ENCODE measurements at places on chromosomes 11 and 22.

DNA sequence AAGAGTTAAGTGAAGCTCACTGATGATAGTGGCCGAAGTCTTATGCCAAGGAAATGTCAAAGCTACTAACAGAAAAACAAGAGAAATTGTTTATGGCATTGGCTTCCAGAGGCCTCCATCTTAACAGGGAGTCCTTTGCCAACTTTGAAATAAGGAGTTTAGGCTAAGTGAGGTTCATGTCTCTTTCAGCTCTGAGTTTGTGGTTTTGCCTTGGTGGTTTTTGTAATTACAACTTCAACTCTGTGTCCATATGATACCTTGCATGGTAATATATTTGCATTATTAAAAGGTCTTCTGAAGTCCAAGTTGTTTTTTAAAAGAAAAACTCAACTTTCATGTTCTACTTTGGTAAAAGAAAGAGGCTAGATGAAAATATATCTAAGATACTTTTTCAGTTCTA is 31.4 kb upstream of the ANO5 start:
- no peak for DNase-seq

GRCh38 chr22:50206599-50206998 is 5.8 kb downstream of the SELENOO start:
- DNase-seq: no peak

DNA sequence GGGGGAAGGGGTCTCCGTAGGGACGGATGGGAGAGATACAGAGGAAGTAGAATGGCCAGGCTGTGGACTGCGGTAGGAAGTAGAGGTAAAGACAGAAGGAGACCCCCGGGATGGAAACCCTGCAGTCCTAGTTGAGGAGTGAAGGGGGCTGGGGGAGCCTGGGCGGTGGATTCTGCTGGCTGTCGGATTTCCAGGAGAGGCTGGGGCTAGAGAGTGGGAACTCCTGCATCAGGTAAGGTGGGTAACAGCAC is 727 bp upstream of the SCARF2 start:
- no peak for DNase-seq

- no peak for DNase-seq
Measured at GRCh38 chr11:35122308-35122707, 16.7 kb upstream of the CD44 start.

- no peak for DNase-seq
Measured at GRCh38 chr11:10499452-10499851, 41.5 kb downstream of the RNF141 start.

GRCh38 chr11:92511522-92512203 is 287.0 kb downstream of the FAT3 start:
- no peak for DNase-seq

- DNase-seq: peak; percentile 56
Measured at GRCh38 chr22:22111267-22111751, 128.7 kb upstream of the TOP3B start.

DNA sequence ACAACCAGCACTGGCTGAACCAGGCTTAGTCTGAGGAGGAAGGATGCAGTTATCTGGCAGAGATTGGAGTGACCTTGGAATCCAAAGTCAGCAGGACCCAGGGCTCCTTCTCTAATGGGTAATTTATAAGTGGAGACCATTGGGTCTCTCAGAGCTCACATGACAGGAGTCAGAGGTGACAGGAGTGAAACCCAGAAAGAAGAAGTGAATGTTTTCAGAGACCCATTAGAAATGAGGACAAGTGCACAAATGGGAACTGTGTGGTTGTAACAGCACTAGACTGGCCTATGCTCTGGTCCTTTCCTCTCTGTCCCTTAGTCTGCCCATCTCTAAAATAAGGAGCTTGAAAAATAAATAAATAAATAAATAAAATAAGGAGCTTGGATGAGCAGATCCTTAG is 107.4 kb downstream of the SERGEF start:
- DNase-seq: peak; percentile 3
